ENCODE measurements at places on chromosomes 6 and 20. TPM values are rescaled to one million over a fixed set of nuclear protein-coding genes. Genes with fewer than 3 reads are reported as not detected.

DNA sequence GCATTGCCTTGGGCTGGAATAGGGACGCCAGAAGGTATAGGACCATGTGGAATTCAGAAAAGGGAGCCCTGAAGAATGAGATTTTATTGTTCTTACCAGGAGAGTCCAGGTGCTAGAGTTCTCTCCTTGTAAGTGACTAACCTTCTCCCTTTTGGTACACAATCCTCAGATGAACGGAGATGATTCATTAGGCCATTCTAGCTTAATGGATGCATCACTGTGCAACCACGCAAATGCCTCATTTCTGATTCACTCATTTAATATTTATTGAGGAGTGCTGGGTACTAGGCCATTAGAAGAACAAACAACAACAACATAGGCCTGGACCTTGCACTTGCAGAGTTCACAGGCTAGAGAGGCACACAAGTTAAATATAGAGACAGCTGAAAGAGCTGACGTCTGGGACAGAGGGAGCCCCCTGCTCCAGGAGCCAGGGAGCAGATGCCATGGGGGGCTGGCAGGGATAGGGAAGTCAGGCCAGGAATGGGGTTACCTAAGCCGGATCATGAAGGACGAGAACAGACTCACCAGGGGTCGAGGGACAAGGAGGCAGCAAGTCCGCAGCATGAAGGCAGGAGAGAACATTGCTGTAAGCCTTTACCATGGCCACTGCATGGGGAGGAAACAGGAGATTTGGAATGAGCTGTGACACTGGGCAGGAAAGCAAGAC is 179.5 kb upstream of the AKAP12 start:
- DNase-seq, result peak; percentile 94

- DNase-seq, result no peak
Observed at GRCh38 chr20:50720582-50720981, 10.8 kb upstream of the PARD6B start.

GRCh38 chr6:28693033-28693750 is 167.5 kb downstream of the GPX5 start:
- no peak for DNase-seq

DNA sequence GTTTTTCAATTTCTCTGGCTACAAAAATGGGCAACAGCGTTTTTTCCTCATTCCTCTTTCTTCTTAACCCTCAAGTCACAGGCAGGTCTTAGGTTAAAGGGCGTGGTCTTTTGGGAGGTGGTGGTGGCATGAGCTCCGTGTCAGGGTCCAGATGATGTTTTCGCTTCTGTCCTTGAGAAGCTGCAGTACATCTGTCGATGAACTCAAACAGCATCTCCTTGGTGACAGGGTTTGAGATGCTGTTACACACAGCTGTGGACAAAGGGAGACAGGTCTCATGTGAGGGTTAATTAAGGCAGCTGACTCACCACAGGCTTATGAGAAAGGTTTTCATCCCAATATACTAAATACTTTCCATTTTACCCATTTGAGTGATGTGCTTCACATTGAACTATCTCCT is 350.8 kb downstream of the RNGTT start:
- no peak for DNase-seq

DNA sequence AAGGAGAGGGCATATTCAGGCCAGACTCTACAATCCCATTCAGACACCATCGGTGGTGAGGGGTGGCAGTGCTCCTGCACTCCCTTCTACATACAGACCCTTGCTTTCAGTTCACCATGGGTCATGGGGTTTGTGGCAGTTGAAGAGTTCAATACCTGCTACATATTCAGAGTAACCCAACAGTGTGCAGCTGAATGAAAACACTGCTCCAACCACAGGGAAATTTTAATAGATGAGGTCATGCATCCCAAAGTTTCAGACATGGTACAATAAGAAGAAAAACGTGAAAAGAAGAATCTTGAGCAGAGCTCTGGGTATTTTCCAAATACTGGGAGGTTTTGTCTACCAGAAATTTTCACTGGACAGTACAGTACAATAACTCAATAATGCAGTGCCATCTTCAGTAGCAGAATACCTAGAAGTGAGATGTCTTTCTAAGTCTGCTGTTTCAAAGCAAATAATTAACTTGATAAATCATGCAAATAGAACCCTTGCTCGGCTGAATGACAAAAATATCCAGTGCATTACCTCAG is 162.1 kb downstream of the PTPRK start:
- DNase-seq, result no peak

DNA sequence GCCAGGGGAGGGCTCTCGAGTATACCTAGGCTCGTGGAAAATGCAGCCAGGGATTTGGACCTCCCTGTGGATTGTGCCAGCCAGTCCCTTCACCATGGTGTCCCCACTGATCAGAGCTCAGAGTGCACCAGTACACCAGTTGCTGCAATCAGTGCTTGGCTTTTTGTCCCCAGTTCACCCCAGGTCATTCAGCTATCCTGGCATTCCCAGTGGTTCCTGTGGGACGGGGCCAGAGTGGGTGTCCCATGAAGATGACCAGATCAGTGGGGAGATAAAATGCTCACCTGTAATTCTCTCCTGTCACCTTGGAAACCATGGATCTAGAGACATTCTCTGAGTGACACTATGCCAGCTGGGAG is 23.8 kb downstream of the MAS1 start:
- DNase-seq, result no peak

DNA sequence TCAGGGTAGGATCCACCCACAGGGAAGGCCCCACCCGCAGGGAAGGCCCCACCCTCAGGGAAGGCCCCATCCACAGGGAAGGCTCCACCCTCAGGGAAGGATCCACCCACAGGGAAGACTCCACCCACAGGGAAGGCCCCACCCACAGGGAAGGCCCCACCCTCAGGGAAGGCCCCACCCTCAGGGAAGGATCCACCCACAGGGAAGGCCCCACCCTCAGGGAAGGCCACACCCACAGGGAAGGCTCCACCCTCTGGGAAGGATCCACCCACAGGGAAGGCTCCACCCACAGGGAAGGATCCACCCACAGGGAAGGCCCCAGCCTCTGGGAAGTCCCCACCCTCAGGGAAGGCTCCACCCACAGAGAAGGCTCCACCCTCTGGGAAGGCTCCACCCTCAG is 40.5 kb downstream of the KCNQ2 start:
- DNase-seq, result no peak

DNA sequence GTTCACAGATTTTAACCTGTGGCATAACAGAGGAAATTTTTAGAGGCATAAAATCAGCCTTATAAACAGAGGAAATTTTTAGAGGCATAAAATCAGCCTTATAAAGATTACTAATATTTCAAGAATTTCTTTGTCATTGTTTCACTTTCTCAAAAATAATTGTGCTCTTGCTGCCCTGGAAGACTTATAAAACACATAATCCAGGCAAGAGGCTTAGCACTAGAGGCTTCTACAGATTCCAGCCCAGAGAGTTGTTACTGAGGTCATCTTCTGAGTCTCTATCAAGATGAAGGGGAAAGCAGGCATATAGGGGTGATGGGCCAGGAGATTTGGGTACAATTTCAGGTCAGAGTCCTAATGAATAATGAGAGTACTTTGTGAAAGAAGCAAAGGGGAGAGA is 85.7 kb downstream of the RFPL4B start:
- no peak for DNase-seq

DNA sequence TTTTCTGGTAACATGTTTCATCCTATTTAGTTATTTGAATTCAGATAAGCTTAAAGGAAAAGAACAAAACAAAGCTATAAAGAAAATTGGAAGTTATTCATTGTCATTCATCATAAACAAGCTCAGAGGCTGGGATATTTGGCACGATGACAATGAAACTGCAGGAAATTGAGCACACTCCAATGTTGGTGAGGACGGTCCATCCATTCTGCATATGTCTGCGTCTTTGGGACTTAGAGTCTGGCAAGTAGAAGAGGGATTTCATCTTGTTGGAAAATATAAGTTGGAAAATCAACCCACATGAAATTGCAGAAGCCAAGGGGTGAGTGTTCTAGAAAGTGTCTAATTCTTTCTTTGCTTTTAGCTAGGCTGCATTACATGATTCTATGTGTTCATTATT is 78.4 kb downstream of the HDGFL1 start:
- DNase-seq, result no peak

GRCh38 chr6:155197932-155198331 is 65.9 kb upstream of the CLDN20 start:
- DNase-seq, result no peak

GRCh38 chr6:155171747-155172449 is 91.9 kb upstream of the CLDN20 start:
- no peak for DNase-seq

GRCh38 chr6:149305372-149305771 is 12.1 kb upstream of the TAB2 start:
- no peak for DNase-seq

DNA sequence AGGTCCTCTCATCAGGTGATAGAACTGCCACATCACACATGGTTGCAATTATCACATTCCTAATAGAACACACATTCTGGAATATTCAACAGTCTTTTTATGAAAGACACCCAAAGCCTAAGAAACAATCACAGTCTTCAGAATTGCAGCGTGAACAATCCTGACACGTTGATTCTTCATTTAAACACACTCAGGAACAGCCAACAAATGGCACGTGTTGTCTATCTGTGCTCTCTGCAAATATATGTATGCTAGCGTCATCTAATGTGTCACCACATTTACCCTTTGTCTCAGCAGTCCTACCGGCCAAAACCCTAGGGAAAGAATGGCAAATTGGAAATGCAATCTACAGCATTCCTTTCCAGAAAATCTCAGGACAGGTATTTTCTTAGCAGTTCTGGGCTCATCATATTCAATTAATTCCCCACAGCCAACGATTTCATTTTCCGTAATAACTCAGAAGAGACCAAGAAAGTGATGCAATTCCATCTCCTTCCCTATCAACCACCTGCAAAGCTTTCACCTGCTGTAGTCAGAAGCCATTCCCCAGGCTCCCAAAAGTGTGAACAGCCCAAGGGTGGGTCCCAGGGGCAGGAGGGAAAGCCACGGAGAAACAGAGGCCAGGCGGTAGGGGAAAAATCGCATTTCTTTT is 280.3 kb upstream of the JARID2 start:
- no peak for DNase-seq

- DNase-seq, result no peak
Observed at GRCh38 chr6:46291275-46291633, 120.5 kb upstream of the ENPP5 start.

- no peak for DNase-seq
Observed at GRCh38 chr6:80445751-80446150, 339.3 kb downstream of the BCKDHB start.

The TNXB gene
- total RNA-seq, result 4.8 TPM

The ANKRD66 gene
- not detected for total RNA-seq

The CDS2 gene
- total RNA-seq, result 20.9 TPM

The CRISP3 gene
- not detected for total RNA-seq

The ZNF831 gene
- total RNA-seq, result not detected

The PRKN gene
- total RNA-seq, result 4.2 TPM

The HDGFL1 gene
- not detected for total RNA-seq

The RNF182 gene
- 6.9 TPM for total RNA-seq

The HRH3 gene
- not detected for total RNA-seq

The CLDN20 gene
- total RNA-seq, result not detected

The HAO1 gene
- total RNA-seq, result not detected

Measured in fibroblast of villous mesenchyme (primary cell).